ENCODE measurements at places on chromosomes 6 and 20.

DNA sequence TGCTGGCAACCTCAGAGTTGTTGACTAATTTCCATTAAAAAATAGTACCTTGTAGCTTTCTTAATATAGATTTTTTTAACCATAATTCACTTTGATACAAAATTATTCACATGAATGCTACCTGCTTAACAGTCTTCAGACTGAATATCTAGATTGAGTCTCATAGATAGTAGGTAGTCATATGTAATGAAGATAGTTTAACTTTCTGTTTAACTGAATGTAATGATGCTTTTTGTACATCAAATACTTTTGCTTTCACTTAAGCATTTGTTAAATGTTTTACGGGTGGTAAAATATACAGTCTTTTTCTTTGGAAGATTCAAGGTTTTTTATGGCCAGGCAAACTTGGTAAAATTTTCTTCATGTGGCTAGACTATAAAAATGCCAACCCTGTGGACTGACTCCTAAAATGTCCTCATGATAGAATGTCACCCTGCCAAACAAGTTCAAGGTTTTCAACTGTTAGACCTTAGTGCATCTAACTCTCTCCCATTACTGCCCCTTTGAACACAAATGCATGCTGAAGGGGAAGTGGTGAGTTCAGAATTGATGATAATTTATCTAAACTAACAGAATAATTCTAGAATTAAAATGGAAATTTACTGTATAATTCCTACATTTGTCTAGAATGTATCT is 16.4 kb downstream of the TBPL1 start:
- no peak for DNase-seq

- DNase-seq, result no peak
These were observed 63.5 kb upstream of the QKI start for GRCh38 chr6:163351013-163351412.

DNA sequence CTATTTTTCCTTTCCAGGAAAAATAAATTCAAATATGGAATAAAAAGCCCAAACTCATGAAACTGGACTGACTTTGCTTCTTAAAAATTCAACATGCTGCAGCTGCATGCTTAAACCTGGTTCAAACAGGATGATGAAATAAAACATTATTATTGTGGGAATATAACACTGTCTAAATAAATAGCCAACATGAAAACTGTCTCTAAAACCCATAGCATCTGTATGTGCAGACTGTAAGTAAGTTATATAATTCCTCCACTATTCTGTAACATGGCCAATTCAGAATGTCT is 30.4 kb upstream of the AHI1 start:
- no peak for DNase-seq

GRCh38 chr6:57177545-57178265 is 5.6 kb downstream of the BAG2 start:
- DNase-seq, result no peak

- DNase-seq, result no peak
These were observed 6.1 kb upstream of the ZNFX1 start for GRCh38 chr20:49283703-49284625.

DNA sequence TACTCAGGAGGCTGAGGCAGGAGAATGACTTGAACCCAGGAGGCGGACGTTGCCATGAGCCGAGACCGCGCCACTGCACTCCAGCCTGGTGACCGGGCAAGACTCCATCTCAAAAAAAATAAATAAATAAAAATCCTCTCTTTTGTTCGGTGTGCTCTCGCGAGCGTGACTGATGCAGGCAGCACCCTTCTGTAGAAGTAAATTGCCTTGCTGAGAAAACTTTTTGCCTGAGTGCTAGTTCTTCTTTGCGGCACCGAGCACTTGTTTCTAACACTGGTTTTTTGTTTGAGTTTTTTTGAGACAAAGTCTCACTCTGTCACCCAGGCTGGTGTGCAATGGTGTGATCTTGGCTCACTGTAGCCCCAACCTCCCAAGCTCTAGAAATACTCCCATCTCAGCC is 30.5 kb downstream of the PLN start:
- no peak for DNase-seq

GRCh38 chr20:17885544-17885943 is 83.0 kb downstream of the SNX5 start:
- no peak for DNase-seq

DNA sequence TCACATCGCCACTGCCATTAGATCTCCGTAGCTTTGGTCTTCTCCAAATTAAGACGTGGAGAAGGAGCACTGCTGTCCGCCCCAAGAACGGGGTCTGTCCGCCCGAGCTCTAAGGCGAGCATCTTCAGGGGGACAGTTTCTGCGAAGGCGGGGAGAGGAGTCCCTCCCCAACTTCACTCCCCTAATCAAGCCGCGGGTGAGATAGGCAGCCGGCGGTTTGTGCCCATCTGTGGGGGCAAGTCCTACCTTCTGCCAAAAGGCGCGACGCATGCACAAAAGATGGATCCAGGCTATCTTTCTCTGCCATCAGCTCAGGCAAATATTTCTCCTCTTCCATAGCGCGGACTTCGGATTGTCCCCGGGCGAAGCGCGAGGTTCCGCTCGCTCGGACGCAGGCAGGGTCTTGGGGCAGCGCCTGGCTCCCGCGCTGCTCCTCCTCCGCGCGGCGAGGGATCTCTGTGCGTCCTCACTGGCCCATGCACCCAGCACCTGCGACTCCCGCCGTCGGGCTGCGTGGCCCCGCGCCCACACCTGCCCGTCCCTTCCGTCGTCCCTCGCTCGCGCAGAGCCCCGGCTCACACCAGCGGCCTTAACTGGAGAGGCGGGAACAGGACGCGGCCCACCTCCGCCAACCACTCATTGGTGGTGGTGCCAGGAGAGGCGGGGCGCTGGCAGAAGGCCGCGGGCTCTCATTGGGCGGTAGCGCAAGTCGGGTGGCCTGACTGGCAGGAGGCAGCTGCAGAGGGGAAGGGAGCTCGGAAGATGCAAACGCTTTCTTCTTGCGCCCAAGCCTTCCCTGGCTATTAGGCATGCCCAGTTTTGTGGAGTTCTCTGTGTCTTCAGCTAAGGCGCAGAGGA is at the start of gene KHDRBS2:
TSS of gene KHDRBS2 (minus strand) at position 614 of the 858 bp plus-strand sequence.
- peak; percentile 84 for DNase-seq

- no peak for DNase-seq
These were observed 13.9 kb upstream of the BFSP1 start for GRCh38 chr20:17545127-17545526.

DNA sequence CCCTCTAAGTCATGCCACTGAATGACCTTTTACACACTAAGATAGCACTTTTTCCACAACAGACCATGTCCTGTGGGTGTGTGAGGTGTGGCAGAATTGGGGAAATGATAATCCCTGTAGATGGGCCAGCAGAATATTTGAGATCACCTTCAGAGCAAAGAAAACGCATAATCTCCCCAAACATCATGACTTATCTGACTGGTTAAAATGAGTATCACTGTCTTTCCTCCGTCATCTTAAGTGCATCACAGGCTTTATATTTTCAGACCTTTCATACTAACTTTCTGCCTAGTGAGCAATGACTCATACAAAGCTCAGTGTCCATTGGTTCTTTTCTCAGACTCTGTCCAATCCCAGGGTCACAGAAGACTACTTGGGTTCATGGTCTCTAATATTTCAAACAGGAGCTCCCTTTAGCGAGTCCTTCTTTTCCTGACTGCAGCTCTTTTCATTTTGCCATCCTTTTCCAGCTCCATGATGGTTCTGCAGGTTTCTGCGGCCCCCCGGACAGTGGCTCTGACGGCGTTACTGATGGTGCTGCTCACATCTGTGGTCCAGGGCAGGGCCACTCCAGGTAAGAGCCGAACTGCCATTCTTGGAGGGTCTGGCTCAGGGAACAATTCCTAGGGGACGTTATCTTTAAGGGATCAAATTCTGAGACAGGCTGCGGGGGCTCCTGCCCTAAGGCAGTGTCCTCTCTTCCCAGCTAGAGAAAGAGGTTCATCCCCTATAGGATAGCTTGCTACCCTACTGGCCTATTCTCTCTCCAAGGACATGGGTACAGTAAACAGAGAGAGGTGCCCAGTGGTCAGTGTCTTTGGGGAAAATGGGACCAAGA is at the start of gene HLA-DPB1:
TSS of gene HLA-DPB1 (plus strand) at position 423 of the 838 bp plus-strand sequence. CDS start at position 475, 52 bp downstream.
- DNase-seq, result peak; percentile 82

DNA sequence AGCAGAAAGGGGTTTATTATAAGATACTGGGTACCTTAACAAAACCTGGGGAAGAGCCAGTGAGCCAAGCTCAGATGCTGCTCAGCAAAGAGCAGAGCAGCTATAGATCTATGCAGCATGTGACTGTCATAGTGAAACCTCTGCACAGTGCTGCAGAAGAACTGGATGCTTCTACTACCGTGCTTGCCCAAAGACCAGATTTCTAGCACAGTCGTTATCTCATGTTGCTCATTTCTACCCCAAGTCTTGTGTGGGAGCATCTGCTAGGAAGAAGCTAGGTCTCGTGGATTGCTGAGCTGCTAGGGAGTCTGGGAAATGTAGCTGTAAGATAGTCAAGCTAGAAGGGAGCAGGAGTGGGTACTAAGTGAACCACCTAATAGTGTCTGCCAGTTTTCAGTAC is 31.7 kb upstream of the GNRH2 start:
- no peak for DNase-seq

DNA sequence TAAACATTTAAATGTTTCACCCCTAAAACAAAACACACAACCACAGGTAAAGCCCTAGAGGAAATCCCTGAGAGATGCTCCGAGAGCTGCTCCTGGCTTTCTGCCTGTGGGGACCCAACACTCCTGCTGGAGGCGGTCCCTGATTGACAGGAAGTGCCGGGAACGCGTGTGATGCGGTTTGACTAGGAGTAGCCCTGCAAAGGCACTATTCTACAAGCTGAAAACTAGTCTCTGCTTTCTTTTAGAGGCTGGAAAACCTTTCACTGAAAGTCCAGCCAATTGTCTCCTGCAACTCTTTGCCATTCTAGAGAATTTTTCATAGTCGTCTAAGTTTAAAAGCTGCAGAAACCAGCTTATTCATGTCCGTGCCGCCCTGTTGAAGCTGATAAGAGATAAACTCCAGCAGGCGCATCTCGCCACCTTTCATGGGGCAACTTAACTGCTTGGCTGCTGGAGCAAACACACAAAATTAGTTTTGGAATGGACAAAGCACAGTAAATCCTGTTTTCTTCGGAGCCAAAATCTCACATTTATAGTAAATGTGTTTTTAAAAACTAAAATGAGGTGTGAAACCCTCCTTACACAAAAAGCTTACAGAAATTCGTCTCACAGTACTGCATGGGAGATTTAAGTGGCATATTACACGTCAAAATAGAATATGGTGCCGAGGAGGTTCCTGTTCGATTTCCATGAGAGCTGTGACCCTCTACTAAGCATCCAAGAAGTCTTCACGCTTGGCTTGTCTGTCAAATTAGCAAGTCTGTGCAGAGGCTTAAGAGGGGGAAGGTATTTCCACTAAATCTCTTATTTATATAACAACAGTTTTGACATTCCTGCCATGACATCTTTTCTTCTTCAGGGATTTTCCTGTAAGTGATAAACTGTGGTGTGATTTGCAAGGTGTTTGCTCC is 46.9 kb downstream of the DACT2 start:
- DNase-seq, result no peak

GRCh38 chr20:58611236-58612030 is 39.6 kb upstream of the STX16 start:
- no peak for DNase-seq

DNA sequence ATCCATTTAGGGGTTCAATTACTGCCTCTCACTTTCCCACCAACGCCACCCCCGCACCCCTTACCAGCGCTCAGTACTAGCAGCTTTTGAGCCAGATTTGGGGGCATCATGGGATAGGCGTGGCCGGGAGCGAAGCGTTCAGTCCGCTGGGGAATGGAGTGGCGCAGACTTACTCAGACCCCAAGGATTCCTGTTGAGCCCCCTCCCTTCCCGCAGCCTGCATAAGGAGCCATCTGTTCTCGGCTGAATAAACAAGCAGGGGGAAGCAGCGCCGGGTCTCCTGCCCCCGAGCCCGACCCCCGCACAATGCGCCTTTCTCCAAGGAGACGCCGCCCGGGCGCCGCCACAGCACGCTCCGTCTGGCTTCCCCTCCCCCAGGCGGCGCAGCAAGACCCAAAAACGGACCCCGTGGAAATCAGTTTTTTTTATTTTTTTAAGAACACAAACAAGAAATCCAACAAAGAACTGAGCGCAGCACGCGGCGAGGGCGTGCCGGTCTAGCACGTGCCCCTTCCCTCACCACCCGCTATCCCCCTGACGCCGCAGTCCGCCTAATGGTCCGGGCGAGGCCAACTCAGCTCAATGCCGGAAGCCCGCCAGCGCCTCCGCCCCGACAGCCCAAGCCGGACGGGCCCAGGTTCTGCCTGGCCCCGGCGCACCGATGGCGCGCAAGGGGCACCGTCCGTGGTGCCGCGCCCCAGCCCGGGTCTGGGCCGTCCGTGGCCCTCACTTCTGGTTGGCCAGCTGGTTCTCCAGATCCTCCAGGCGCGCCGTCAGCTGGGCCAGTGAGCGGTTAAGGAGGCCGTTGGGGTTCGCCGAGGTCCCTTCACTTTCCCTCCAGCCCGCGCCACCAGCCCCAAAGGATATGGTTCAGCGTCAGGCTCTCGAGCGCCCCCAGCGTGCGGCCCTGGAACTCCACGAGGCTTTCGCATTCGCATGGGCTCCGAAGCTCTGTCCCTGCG is 13.3 kb upstream of the RBPJL start:
- peak; percentile 90 for DNase-seq

DNA sequence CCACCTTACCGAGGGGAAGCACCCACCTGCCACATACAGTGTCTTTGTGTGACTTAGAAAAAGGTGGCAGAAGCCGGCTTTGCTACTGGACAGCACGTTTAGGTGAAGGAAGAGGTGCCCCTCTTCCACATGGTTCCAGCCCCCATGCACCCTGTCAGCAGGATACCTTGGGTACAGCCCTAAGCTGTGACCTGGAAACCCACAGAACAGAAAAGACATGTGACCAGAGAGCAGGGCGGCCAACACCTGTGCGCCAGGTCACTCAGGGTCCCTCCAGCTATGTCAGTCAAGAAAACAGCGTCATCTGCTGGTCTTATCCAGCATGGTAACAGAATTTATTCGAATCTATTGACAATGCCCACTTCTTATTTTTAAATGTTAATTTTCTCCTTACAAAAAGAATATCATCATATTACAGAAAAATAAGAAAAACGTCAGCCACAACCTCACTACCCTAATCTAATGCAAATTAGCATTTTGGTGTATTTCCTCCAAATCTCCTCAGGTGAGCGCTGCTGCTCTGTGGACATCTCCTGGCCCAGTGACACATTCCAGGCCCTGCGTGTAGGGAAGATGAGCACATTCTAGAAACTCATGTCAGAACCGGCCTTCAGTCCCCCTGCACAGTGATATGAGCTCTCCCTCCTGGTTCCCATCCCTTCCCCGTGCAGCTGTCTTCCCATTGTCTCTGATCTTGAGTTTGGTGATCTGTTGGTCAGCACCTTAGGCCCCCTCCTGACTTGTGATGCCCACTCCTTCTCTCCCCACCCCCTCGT is 37.2 kb downstream of the GTF2H5 start:
- DNase-seq, result no peak

GRCh38 chr6:130776287-130776925 is 50.8 kb upstream of the SMLR1 start:
- no peak for DNase-seq

- no peak for DNase-seq
These were observed 345.0 kb downstream of the PTPRT start for GRCh38 chr20:42844751-42845150.
